Epithelial cell of esophagus (primary cell): ENCODE measurements at places on chromosomes 11 and 22.

DNA sequence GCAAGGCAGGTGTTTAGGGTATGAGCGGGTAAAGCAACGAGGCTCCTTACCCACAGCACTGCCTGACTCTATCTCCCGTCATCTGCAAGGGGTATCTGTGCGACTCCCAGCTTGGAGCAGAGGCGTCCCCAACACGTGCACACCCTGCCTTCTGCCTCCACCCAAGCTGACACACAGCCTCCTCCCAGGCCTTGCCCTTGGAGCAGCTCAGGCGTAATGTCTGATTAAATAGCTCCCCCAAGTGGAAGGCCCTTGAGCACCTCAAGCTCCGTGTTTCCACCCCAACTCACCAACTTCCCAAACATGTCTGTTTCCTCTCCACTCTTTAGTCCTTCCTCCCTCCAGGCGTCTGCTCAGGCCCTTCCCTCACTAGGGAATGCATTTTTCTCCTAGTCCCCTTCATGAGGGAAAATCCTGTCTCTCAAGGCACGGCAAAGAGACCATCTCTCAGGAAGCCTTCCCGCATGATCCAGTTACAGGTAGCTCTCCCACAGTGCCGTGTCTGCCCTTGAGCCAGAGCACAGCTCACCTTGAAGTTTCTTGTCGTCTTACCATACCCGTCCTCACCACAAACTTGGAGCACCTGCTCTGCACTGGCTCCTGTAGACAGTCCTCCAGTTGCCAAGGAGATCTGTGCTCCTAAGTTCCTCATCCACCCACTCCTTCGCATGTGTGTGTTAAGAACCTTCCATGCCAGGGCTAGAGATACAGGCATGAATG is 15.8 kb downstream of the CYB5R2 start:
- peak; percentile 84 for DNase-seq

GRCh38 chr11:1083621-1084551 is 9.2 kb downstream of the MUC2 start:
- no peak for DNase-seq

DNA sequence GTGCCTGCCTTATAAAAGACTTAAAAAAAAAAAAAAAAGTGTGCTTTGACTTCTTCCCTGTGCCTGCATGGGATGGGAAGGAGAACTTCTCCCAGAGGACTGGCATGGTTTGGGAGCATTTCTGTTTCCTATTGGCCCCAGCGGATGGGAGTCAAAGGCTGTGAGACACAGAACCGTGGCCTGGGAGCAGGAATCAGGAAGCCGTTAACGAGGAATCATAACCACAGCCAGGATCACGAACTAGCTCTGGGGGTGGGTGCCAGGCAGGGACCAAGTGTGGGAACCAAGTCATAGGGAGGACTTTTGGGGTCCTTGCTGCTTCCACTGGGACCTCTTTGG is 526 bp downstream of the C1QTNF6 start:
- DNase-seq: peak; percentile 50

- no peak for DNase-seq
These were observed 54.4 kb downstream of the LINC01488 start for GRCh38 chr11:69535908-69536307.

DNA sequence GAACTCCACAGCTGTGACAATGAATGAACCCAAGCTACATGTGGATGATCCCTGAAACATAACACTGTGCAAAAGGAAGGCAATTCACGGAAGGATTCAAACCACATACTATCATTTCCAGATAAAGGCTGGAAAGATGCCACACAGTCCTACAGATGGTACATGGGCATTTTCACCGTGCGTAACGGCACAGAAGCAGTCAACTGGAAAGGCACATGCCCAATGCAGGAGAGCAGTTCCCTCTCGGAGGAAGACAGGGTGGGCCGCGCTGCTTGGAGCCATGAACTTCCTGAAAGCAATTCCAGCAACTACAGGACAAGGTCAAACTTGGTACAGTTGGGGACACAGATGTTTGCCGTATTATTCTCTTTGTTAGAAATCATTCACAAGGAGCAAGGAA is 103.7 kb downstream of the SHANK2 start:
- DNase-seq: no peak
